Stimulated activated CD4-positive, alpha-beta T cell treated with anti-CD3 and anti-CD28 coated beads, Interleukin-2, amount 100 ng/mL, for 4 hours (primary cell): ENCODE measurements at places on chromosomes 2 and 18.

GRCh38 chr18:62377131-62377807 lies 52.2 kb downstream of the TNFRSF11A start:
- no peak for DNase-seq

DNA sequence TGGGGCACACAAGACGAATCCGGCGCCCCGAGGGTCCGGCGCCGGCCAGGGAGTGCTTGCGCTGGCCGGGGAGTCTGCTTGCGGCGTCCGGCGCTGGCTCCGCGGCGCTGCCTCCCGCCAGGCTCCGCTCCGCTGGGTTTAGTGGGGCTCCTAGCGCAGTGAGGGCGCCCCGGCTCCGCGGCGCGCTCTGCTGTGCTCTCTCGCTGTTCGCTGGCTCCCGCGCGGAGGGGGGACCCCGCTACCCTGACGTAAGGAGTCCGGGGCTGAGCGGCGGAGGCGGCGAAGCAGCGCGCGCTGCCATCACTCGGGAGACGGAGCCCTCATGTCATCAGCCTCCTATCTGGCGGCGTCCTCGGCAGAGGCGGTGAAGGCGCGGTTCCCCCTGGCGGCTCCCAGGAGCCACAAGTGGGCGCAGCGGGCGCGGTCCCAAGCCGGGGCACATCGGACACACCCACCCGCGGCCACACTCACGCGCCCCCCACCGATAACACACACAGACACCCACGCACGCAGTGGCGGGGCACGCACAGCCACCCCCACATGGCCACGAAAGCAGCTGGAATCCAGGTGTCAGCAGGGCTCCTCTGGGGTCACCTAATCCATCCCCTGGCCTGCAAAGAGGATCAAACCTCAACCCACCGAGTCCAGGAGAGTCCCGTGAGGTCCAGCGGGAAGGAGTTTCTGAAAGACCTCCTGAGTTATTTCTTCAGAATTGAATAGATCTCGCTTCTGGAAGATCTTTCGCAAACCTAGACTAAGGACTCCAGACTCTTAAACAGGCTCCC lies at the start of gene C1QL2:
C1QL2 (minus strand) TSS at position 189 of the 785 bp plus-strand sequence. CDS start 482 bp downstream, outside the sequence.
- DNase-seq = no peak

DNA sequence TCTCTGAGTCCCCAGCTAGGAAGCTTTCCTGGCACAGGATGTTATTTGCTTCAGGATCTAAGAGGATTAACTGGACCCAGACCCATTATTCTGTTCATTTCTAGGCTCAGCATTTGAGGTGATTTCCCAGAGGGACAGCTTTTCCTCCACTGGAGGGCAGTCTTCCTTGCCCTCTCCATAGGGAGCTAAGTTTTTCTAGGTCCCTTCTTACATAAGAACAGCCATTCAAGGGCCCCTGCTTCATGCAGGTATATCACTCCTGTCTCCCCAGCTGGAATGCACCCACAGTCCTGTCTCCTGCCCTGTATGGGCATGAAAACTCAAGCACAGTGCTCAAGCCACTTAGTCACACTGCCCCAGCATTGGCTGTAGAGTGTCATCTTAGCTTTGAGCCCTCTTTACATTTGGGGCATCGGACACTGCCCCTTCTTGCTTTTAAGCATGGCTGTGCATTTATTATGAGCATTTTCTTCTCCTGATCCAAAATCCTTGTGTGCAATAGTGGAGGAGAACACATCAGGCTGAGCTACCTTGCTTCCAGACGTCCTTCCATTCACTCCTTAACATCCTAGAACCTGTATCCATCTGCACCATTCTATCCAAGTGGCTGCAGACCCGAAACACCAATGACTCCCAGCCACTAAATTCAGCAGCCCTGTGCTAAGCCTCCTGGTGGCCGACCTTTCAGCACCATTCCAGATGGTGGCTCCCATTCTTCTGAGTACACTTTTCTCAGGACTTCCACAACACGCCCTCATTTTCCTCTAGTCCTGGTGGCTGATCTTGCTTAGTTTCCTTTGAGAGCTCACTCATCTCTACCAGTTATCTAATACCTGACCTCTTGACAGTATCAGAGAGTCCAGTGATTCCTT lies 80.0 kb downstream of the COPS8 start:
- no peak for DNase-seq

- no peak for DNase-seq
These were observed 824.1 kb downstream of the NRXN1 start for GRCh38 chr2:50207881-50208280.

- DNase-seq = no peak
These were observed 69.1 kb downstream of the PHLPP1 start for GRCh38 chr18:62784338-62784965.

- DNase-seq = no peak
These were observed 90.4 kb downstream of the PTRHD1 start for GRCh38 chr2:24702800-24703199.

DNA sequence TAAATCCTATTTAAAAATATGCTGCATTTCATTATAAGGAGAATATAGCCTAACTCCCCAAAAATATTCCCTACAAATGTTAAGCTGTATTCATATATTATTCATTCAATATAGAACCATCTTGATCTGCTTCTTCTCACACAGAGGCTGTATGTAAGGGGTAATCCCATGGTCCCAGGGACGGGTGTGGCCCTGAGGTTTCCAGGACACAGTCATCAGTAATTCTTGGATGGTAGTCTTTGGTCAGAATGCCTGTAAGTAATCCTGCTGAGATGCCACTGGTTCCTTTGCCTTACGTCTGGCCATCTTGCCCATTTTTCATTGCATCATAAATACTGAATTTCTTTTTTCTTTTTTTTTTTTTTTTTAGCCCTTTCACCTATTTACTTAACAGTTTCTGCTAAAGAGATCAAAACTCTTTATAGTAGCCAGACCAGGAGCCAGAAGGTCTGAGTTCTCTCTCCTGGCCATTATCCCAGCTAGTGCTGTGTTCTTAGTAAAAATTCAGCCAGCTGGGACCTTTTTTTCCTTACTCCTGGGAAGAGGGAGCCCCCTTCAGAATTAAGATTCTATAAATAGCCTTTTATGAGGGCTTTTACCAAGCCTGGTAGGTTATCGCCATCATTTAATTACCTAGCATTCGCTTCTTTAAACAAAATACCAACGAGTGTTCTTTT lies 134.9 kb downstream of the SOX11 start:
- DNase-seq = no peak

- DNase-seq = no peak
These were observed 43.4 kb upstream of the ANKRD62 start for GRCh38 chr18:12049978-12050811.

GRCh38 chr18:48575301-48575657 lies 36.4 kb downstream of the CTIF start:
- DNase-seq = no peak

- no peak for DNase-seq
These were observed 120.8 kb downstream of the GAREM1 start for GRCh38 chr18:32349728-32350395.

GRCh38 chr2:79876430-79876829 lies 363.6 kb downstream of the CTNNA2 start:
- DNase-seq = no peak

DNA sequence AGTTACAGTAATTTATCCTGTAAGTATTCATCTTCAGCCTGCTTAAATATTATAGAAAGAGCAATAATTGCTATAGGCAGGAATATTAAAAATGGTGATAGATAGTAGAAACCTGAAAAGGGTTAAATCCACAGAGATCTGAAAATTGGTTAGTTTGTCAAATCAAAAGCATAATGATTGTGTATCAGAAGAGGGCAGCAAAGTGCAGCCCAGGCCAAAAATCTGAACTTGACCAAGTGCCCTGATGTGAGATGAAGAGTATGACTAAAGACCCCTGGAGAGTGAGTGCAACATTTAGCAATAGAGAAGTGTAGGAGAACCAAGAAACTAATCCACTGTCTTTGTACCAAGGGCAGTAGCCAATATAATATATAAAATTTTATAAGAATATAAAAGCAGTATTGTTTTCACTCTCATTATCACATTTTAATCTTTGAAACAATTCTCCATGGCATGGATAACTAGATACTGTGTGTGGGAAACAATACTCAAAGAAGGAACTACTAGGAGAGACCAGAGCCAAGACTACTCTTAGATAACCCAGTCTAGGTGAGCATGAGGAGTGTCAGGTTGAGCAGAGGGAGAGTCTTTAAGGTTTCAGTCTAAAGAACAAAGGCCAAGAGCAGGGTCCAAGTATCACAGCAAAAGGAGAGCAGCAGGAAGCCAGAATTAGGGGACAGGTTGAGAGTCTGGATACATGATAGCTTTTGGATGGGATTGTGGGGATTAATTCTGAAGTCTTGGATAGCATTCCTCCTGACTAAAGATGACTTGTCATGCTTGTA lies 148.7 kb downstream of the CALCRL start:
- no peak for DNase-seq

GRCh38 chr2:98509542-98510321 lies 65.1 kb downstream of the INPP4A start:
- DNase-seq = no peak

- no peak for DNase-seq
These were observed 128.4 kb downstream of the INO80D start for GRCh38 chr2:205957452-205958154.
